ENCODE measurements at places on chromosomes 1 and 21. TPM values are rescaled to one million over a fixed set of nuclear protein-coding genes. Genes with fewer than 3 reads are reported as not detected.

FLG gene
- not detected for total RNA-seq

AZIN2 gene
- total RNA-seq: 1.2 TPM

AMY2A gene
- total RNA-seq: not detected

SSR2 gene
- total RNA-seq: 460 TPM

FASLG gene
- total RNA-seq: not detected

RHD gene
- not detected for total RNA-seq
